ENCODE measurements at places on chromosomes 5 and 9.

DNA sequence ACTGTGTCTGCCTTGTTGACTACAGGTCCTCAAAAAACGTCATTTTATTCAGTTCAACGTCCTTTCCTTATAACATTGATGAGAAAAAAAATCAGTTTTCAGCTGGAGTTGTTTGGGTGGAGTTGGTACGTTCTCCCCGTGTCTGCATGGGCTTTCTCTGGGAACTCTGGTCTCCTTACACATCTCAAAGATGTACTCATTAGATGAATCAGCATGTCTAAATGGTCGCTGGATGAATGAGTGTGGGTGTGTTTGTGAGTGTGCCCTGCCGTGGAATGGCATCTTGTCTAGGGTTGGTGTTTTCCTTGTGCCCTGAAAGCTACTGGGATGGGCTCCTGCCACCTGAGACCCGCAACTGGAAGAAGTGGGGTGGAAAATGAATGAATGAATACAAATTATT, 30.1 kb downstream of the EGR1 start:
- H3K36me3 ChIP-seq, result no peaks in the 10 kb centered on the region
- no peak for DNase-seq
- no peaks in the 10 kb centered on the region for H3K27me3 ChIP-seq
- H3K27ac ChIP-seq, result no peak overlapping the region

GRCh38 chr5:152560512-152561137, 155.5 kb upstream of the NMUR2 start:
- no peaks in the 10 kb centered on the region for H3K36me3 ChIP-seq
- no peak overlapping the region for H3K27ac ChIP-seq
- H3K4me1 ChIP-seq, result peaks cover 27% of the 10 kb centered on the region
- no peaks in the 10 kb centered on the region for H3K27me3 ChIP-seq

GRCh38 chr9:106921341-106921899, 58.5 kb downstream of the ZNF462 start:
- no peaks in the 10 kb centered on the region for H3K4me1 ChIP-seq
- no peak overlapping the region for H3K4me3 ChIP-seq
- H3K27me3 ChIP-seq, result no peaks in the 10 kb centered on the region
- H3K36me3 ChIP-seq, result peaks cover 29% of the 10 kb centered on the region

DNA sequence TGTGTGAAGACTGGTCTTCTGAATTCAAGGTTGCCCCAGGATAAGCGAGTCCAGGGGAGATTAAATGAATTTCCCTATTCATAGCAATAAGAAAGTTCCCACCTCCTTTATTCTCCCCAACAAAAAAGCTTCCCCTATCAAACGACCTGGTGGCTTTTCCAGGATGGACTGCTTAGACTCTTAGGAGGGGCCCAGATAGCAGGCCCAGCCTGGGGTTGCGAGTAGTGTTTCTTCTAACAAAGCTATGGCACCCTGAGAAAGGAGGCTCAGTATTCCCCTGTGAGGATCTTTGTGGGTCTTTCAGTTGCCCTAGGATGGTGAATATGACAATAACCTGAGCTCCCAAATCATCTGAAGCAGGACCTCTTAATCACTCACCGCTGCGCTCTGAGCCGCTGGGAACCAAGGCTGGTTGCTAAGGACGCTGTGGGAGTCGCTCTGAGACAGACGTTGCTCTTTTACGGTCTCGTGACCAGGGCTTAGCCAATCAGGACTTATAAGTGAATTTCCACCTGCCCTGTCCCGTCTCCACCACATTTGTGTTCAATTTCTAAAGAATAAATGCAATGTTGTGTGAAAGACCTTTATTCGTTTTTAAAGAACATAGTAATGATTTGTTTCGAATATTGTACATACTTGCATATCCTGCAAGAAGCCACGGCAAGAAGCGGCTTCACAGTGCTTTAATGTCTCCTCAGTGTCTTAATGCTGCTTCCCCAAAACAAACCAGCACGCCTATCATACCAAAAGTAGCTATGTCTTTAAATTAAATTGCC, at the start of gene TMEM232:
TSS of gene TMEM232 (minus strand) at position 423 of the 776 bp plus-strand sequence. CDS start 59,319 bp downstream, outside the sequence.
- no peak within 1 kb of the TSS for H3K27ac ChIP-seq
- peak within 1 kb of the TSS; percentile 34 for H3K4me3 ChIP-seq
- DNase-seq, result peak; percentile 37
- H3K4me1 ChIP-seq, result no peaks in the 10 kb centered on the region
- no peaks in the 10 kb centered on the region for H3K36me3 ChIP-seq

- no peak overlapping the region for H3K27ac ChIP-seq
- no peaks in the 10 kb centered on the region for H3K36me3 ChIP-seq
- no peaks in the 10 kb centered on the region for H3K4me1 ChIP-seq
- H3K27me3 ChIP-seq, result no peaks in the 10 kb centered on the region
Observed at GRCh38 chr9:83034026-83034425, 28.9 kb downstream of the RASEF start.

- H3K27ac ChIP-seq, result no peak overlapping the region
- H3K4me1 ChIP-seq, result no peaks in the 10 kb centered on the region
- H3K36me3 ChIP-seq, result no peaks in the 10 kb centered on the region
- no peak for DNase-seq
- H3K4me3 ChIP-seq, result no peak overlapping the region
Observed at GRCh38 chr5:138246822-138247221, 27.6 kb downstream of the GFRA3 start.

DNA sequence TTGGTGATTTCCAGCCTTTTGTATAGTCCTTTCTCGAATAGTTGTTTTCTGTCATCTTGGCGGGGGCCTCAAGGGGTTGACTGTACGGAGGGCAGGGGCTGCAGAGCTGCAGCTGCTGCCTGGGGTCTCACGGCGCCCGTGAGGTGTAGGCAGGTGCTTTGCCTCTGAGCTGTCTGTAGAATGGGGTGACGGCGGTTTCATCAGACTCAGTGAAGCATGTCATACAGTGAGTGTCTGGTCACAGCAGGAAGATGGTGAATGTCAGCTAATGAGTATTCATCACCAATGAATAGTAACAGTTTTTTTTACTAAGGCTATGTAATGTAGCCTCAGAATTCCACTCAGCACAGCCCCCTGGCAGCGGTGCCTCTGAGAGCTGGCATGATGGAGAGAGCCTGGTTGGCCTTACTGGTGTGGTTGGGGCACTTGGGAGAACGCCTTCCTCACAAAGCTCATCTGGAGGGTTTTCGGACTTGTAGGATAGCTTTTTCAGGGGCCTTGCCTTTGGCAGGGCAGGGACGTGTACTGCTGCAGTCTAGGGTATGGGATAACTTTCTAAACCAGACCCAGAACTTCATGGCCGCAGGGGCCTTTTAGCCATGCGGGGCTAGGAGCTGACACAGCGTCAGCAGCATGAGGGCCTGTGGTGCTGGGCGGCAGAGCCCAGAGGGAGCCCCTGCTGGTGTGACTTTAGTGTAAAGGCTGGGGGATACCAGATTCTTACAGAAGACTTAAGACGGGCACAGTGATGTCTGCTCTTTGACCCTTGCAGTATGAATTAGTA, 15.0 kb downstream of the TENT4A start:
- H3K4me3 ChIP-seq, result no peak overlapping the region
- no peak overlapping the region for H3K27ac ChIP-seq
- no peaks in the 10 kb centered on the region for H3K36me3 ChIP-seq

DNA sequence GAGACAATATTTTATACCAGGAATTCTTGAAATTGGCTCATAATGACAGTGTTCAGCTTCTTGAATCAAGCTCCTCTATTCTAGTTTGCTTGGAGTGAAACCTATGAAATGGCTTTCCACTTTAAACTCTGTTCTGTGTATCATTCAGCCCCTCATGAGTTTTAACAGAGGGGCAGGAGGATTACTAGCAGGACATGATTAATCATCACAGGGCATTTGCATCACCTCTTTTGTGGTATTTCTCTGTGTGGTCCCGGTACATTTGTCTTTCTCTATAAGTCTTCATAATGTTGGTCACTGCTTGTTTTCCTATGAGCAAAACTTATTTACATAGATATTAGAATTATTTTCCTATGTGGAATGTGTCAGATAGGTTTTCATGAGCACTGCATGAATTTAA, 21.2 kb downstream of the CAST start:
- no peak overlapping the region for H3K27ac ChIP-seq
- H3K4me1 ChIP-seq, result peaks cover 27% of the 10 kb centered on the region
- H3K27me3 ChIP-seq, result no peaks in the 10 kb centered on the region
- no peak overlapping the region for H3K4me3 ChIP-seq

DNA sequence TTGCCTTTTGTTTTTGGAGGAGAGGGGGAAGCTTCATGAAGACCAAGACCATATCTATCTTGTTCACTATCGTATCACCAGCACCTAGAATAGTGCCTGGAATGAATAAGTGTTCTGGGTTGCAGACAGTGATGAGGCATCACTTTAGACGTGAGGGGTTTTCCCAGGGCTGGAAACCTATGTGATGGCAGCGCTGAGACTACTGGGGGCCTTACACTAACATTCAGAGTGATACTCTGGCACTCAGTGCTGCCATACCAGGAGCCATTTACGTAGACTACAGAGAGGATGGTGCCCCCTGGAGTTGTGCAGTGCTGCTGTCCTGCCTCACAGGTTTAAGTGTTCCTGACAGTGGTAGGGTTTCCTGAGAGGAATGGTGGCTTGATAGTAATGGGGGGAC, 6.9 kb downstream of the CCL19 start:
- H3K4me3 ChIP-seq, result no peak overlapping the region
- no peak for DNase-seq
- no peaks in the 10 kb centered on the region for H3K27me3 ChIP-seq
- H3K4me1 ChIP-seq, result no peaks in the 10 kb centered on the region
- H3K27ac ChIP-seq, result no peak overlapping the region

DNA sequence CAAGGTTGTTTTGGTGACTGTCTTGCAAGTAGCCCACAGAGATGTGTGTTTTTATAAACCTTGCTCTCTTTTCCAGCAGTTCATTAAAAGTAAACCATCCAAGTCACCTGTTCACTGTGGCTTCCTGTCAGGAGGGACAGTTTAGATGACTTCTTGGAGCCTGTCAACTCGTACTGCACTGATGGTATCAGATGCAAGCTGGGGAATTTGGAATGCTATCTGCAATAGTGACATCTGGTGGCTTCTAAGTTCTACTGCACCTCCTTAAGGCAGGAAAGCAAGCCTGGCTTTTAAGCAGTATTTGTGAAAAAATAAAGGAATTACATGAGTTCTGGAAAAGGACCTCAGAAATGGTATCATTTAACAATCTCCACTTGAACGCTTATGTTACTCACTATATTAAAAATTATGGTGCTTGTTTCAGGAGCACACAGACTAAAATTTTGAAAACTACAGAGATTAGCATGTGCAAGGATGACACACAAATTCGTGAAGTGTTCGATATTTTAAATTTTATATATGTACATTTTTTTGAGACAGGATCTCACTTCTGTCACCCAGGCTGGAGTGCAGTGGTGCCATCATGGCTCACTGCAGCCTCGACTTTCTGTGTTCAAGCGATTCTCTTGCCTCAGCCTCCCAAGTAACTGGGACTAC, 164.0 kb downstream of the TTC39B start:
- H3K27me3 ChIP-seq, result no peaks in the 10 kb centered on the region
- no peaks in the 10 kb centered on the region for H3K4me1 ChIP-seq
- H3K4me3 ChIP-seq, result no peak overlapping the region
- DNase-seq, result no peak
- no peaks in the 10 kb centered on the region for H3K36me3 ChIP-seq

DNA sequence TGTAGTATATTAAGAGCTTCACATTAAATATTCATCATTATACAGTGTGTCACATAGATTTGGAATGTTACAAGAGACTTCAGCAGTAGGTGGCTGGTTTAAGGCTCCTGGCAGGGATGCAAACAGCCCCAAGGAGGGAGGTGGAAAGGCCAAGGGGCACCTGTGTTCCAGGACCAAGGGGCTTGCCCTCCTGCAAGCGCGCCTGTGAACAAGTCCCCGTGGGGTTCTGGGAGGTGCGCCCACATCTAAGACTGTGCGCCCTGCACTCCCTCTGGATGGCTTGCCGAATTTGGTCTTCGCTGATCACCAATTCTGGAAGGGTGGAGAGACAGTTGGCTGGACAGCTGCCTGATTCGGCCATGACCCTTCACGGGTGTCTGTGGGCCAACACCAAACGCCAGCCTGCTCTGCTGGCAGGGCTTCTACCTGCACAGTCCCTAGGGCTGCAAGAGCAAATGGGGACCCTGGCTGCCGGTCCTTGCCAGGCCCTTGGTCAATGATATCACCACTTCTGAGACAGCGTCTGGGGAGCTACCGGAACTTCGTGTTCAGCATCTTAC, 12.1 kb upstream of the SLC25A51 start:
- no peak overlapping the region for H3K27ac ChIP-seq
- no peak overlapping the region for H3K4me3 ChIP-seq
- no peaks in the 10 kb centered on the region for H3K4me1 ChIP-seq
- no peaks in the 10 kb centered on the region for H3K27me3 ChIP-seq
- H3K36me3 ChIP-seq, result peaks cover 28% of the 10 kb centered on the region
- DNase-seq, result no peak

DNA sequence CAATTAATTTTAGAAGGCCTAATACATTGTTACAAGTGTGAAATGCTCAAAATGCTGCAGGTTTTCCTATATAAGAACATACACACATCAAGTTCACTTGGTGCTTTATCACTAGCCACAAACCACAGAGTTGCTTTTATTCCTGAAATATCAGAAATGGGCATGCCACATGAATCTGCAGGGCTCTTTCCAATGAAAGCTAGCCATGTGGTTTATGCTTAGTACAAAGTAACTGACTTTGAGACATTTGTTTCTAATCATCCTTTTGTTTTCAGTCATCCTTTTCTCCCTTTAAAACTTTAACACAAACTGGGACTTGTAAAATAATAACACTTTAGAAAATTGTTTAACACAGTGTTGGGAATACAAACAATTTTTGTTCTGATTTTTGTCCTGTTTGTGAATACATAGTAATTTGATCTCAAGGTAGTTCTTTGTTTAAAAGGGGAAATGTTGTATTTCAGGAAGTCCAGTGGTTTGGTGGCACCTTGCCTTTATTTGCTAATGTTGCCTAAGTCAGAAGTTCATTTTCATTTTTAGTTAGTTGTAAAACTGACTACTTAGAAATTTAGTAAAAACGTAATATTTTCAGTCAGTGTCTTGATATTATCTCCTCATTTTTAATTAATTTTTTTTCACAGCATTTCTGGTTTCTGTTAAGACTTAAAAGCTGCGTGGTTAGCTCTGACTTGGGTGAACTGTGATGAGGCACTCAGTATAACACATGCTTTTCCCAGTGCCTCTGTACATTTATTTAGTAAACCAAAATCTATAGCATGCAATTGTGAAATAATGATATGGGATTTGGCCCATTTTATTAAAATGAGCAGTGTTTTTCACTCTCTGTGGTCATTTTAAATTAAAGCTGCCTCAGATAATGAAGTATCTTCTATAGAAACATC, 18.6 kb downstream of the PRDM6 start:
- no peaks in the 10 kb centered on the region for H3K27me3 ChIP-seq
- no peak for DNase-seq
- H3K27ac ChIP-seq, result peak overlapping the region; percentile 9

DNA sequence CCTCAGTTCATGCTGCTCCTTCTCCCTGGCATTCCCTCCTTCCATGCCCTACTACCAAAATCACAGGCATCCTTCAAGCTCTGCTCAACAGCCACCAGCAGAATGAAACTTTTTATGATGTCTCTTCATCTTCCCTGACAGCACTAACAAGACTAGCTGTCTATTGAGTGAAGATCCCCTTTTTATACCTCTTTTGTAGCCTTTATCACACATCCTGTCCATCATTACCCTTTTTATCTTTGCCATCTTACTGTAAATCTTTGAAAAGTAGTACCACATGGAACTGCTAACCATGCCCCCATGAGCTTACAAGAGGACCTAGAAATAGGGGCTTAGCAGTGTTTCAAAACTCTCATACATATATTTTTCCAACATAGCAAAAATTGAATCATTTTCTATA, 10.8 kb upstream of the ADRB2 start:
- H3K27me3 ChIP-seq, result no peaks in the 10 kb centered on the region
- no peaks in the 10 kb centered on the region for H3K4me1 ChIP-seq
- H3K4me3 ChIP-seq, result no peak overlapping the region
- no peak for DNase-seq
- H3K36me3 ChIP-seq, result no peaks in the 10 kb centered on the region
- no peak overlapping the region for H3K27ac ChIP-seq
